ENCODE measurements at places on chromosomes 16 and 17.

DNA sequence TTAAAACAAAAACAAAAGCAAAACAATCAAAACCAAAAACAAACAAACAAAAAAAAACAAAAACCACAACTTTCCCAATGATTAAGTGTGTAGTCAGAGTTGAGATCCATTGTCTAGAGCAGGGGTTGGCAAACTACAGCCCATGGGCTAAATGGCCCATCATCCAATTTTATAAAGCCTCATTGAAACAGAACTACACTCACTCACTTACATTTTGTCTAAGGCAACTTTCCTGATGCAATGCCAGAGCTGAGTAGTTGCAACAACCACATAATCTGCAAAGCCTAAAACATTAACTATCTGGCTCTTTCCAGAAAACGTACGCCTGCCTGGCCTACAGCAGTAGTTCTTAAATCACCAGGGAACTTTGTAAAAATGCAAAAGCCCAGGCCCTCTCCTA, 124.1 kb downstream of the SOX9 start:
- H3K27me3 ChIP-seq = no peaks in the 10 kb centered on the region
- DNase-seq = no peak

GRCh38 chr17:13413001-13413400, 188.7 kb downstream of the HS3ST3A1 start:
- H3K27me3 ChIP-seq = no peaks in the 10 kb centered on the region
- no peak overlapping the region for H3K4me3 ChIP-seq
- peak; percentile 8 for DNase-seq
- H3K27ac ChIP-seq = no peak overlapping the region
- H3K4me1 ChIP-seq = no peaks in the 10 kb centered on the region

- H3K4me1 ChIP-seq = no peaks in the 10 kb centered on the region
- no peaks in the 10 kb centered on the region for H3K36me3 ChIP-seq
- no peak overlapping the region for H3K27ac ChIP-seq
Measured at GRCh38 chr16:67302076-67302475, 22.7 kb downstream of the PLEKHG4 start.

GRCh38 chr17:39750131-39751015, 12.6 kb downstream of the GRB7 start:
- no peak for DNase-seq
- no peaks in the 10 kb centered on the region for H3K27me3 ChIP-seq
- no peak overlapping the region for H3K4me3 ChIP-seq
- peaks cover 3% of the 10 kb centered on the region for H3K4me1 ChIP-seq
- peaks cover 11% of the 10 kb centered on the region for H3K36me3 ChIP-seq

DNA sequence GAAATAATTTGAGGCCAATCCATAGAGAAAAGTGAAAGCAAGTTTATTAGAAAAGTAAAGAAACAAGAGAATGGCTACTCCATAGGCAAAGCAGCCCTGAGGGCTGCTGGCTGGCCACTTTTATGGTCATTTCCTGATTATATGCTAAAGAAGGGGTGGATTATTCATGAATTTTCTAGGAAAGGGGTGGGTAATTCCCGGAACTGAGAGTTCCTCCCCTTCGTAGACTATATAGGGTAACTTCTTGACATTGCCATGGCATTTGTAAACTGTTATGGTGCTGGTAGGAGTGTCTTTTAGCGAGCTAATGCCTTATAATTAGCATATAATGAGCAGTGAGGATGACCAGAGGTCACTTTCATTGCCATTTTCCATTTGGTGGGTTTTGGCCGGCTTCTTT, 4.4 kb downstream of the DHRS7B start:
- H3K27me3 ChIP-seq = no peaks in the 10 kb centered on the region
- H3K4me3 ChIP-seq = no peak overlapping the region
- H3K4me1 ChIP-seq = no peaks in the 10 kb centered on the region
- peak; percentile 12 for DNase-seq
- H3K27ac ChIP-seq = no peak overlapping the region

DNA sequence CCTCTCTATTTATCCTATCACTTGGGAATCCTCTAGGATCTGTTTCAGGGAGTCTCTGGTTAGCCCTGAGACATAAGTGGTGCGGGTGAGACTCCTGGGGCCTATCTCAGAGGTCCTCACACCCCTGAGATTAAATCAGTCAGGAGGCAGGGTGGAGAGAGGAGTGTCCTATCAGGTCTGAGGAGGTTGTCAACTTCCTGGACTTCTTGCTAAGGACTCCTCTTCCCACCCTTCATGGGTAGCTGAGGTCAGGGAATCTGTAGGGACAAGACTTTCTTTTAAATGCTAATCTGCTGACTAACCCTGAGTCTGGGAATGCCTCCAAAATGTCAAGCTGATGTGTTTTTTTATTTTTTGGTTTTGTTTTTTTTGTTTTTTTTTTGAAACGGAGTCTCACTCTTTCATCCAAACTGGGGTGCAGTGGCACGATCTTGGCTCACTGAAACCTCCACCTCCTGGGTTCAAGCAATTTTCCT, 6.6 kb upstream of the ARMC5 start:
- DNase-seq = no peak
- no peaks in the 10 kb centered on the region for H3K27me3 ChIP-seq
- peaks cover 3% of the 10 kb centered on the region for H3K36me3 ChIP-seq

DNA sequence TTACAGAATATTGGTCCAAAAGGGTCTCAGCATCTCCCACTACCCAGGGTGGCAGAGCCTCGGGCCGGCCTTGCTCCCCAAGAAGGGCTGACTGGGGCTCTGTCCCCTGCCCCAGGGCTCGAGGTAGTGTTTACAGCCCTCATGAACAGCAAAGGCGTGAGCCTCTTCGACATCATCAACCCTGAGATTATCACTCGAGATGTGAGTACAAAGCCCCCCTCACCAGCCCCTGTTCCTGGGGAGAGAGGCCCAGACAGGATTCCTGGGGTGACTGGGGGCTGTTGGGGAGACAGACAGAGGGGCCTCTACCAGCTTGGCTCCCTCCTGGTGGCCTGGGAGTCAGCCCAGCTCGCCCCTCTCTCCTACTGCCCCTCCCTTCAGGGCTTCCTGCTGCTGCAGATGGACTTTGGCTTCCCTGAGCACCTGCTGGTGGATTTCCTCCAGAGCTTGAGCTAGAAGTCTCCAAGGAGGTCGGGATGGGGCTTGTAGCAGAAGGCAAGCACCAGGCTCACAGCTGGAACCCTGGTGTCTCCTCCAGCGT, 6.1 kb upstream of the NLRC5 start:
- peaks cover 4% of the 10 kb centered on the region for H3K27me3 ChIP-seq
- H3K36me3 ChIP-seq = no peaks in the 10 kb centered on the region
- DNase-seq = no peak
- no peaks in the 10 kb centered on the region for H3K4me1 ChIP-seq

DNA sequence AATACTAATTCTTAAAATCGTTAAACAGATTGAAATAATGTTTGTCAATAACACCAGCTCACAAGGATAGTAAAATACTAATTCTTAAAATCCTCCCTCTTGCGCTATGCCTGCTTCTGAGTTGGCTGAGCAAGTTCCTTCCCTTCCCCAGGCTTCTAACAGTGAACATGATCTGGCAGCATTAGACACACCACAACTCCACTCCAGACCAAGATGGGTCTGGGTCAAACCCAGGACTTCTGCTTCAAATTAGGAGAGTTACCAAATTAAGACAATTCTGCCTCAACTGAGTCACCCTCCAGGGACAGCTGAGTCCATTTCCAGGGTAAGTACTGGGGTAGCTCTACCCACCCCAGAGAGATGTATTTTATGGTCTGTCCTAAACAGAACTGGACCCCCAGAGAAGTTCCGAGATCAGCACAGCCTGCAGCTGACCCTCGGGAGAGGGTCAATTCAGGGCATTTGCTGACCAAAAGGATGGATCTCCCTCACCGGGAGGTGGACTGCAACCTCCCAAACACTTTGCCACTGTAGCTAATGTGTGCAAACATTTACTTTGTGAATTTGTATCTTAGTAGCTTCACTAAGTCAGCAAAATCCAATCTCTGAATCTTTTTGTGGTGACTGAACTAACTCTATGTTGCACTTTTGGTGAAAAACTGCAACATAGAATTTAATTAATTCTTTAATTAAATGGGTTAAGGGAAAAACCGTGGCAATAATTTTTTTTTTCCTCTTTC, 48.8 kb downstream of the ADCY9 start:
- no peaks in the 10 kb centered on the region for H3K4me1 ChIP-seq
- no peak overlapping the region for H3K27ac ChIP-seq
- DNase-seq = no peak
- H3K4me3 ChIP-seq = no peak overlapping the region

DNA sequence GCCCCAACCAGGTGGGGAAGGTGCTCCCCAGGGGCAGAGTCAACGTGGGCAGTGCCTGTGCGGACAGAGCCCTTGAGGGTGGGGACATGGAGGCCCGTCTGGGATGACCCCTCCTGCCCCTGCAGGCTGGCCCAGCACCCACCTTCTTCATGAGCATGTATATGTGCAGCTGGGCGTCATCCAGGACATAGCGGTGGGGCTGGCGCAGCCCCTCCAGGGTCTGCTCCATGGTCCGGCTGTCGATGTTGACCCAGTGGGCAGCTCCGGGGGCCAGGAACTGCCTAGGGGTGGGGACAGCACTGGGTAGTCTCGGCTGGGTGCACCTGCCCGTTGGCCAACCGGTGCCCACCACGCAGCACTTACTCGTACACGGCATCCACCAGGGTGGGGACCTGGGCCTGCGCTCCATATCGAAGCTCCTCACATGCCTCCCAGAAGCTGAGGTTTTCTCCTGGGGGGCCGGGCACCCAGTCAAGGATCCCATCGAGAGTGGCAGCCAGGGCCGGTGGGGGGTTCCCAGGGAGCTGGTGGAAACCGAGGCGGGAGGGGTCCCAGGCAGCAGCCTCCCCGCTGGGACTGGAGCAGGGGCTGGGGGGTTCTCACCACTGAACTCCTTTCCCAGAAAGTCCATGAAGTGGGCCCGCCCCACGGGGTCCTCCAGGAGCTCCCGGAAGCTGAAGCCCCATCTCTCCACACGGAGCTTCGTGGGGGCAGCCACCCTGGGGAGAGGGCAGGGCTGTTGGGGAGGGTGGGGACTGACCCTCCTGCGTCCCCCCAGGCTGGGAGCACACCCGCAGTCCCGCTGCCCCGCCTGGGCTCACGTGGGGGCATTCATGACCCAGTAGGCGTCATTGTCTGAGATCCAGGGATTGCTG, 5.1 kb downstream of the RGS11 start:
- no peak for DNase-seq
- H3K27me3 ChIP-seq = peaks cover 7% of the 10 kb centered on the region
- H3K4me3 ChIP-seq = no peak overlapping the region
- H3K4me1 ChIP-seq = peaks cover 6% of the 10 kb centered on the region
- H3K36me3 ChIP-seq = no peaks in the 10 kb centered on the region
- no peak overlapping the region for H3K27ac ChIP-seq

GRCh38 chr16:83915081-83915480, 16.2 kb downstream of the MLYCD start:
- H3K27ac ChIP-seq = no peak overlapping the region
- no peaks in the 10 kb centered on the region for H3K4me1 ChIP-seq
- H3K4me3 ChIP-seq = no peak overlapping the region
- peaks cover 45% of the 10 kb centered on the region for H3K36me3 ChIP-seq
- H3K27me3 ChIP-seq = no peaks in the 10 kb centered on the region

- H3K4me1 ChIP-seq = peaks cover 3% of the 10 kb centered on the region
- DNase-seq = peak; percentile 18
- H3K27ac ChIP-seq = no peak overlapping the region
- peaks cover 94% of the 10 kb centered on the region for H3K36me3 ChIP-seq
Measured at GRCh38 chr17:82241926-82242697, 13.3 kb downstream of the SLC16A3 start.

DNA sequence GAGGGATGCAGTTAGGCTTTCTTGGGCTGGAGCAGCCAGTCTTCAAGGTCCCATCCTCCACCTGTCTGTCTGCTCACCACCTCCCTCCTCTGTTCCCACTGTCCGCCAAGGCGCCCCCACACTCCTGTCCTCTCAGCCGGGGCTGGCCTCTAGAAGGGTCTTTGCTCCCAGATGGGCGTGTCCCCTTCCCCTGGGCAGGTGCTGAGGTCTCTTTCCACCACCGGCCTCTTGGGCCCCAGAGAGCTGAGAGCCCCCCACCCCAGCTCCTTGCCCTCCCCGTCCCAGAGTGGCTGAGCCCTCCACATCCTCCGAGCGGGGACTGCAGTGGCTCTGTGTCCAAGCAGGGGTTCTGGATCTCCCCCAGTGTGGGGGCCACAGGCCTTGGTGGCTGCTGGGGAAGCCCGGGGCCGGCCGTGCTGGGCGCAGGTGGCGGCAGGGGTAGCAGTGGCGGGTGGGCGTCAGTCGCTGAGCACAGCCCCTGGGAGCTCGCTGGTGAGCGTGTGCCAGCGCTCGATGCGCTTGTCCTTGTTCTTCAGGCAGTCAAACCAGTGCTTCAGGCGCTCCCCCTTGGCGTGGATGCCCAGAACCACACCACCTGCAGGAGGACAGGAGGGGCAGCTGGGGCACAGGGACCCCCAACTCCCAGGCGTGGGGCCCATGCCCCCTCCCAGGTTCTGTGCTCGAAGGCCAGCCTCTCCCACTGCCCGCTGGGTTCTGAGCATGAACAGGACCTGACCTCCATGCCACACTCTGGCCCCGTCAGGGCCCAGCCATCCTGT, 9.8 kb downstream of the SCGB1C2 start:
- no peaks in the 10 kb centered on the region for H3K36me3 ChIP-seq
- no peaks in the 10 kb centered on the region for H3K27me3 ChIP-seq
- H3K27ac ChIP-seq = no peak overlapping the region
- no peak overlapping the region for H3K4me3 ChIP-seq
- no peak for DNase-seq
- no peaks in the 10 kb centered on the region for H3K4me1 ChIP-seq

DNA sequence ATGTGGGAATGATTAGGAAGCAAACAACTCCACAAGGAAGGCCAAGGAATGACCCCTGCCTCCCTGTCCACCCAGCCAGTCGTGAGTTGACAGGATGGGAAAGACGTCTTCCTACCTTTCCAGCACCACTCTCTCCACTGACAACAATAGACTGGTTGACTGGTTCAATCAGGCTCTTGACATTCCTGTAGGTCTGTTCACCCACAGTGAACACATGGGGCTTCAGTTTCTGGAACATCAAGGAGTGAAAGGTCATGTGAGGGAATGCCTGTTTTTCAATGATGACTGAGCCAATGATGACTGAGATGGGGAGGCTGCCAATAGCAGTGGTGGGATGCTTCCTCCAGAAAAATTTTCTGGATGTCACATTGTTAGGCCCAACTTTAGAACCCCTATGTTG, 9.6 kb downstream of the MYO19 start:
- no peaks in the 10 kb centered on the region for H3K4me1 ChIP-seq
- no peak overlapping the region for H3K4me3 ChIP-seq
- H3K27me3 ChIP-seq = no peaks in the 10 kb centered on the region
- no peak overlapping the region for H3K27ac ChIP-seq
- no peak for DNase-seq

- H3K4me1 ChIP-seq = peaks cover 22% of the 10 kb centered on the region
- peak; percentile 50 for DNase-seq
- H3K4me3 ChIP-seq = peak overlapping the region; percentile 76
- H3K27me3 ChIP-seq = peaks cover 31% of the 10 kb centered on the region
- no peaks in the 10 kb centered on the region for H3K36me3 ChIP-seq
Measured at GRCh38 chr16:2475413-2476344, 752 bp downstream of the TBC1D24 start.

- no peaks in the 10 kb centered on the region for H3K27me3 ChIP-seq
- no peak overlapping the region for H3K27ac ChIP-seq
- DNase-seq = no peak
Measured at GRCh38 chr16:48575471-48576050, 34.4 kb downstream of the N4BP1 start.

- no peaks in the 10 kb centered on the region for H3K27me3 ChIP-seq
- no peak overlapping the region for H3K27ac ChIP-seq
- no peak overlapping the region for H3K4me3 ChIP-seq
- peaks cover 10% of the 10 kb centered on the region for H3K4me1 ChIP-seq
- DNase-seq = no peak
Measured at GRCh38 chr17:14733376-14733775, 432.5 kb downstream of the HS3ST3B1 start.

All from trophoblast cell (in vitro differentiated cells and primary cell).